ENCODE measurements at places on chromosomes 7 and 10. TPM values are rescaled to one million over a fixed set of nuclear protein-coding genes. Genes with fewer than 3 reads are reported as not detected.

GRCh38 chr10:77501152-77501845, 136.3 kb downstream of the KCNMA1 start:
- no peak for DNase-seq

- peak; percentile 10 for DNase-seq
These were observed 635 bp downstream of the NUP205 start for GRCh38 chr7:135558337-135558767.

DNA sequence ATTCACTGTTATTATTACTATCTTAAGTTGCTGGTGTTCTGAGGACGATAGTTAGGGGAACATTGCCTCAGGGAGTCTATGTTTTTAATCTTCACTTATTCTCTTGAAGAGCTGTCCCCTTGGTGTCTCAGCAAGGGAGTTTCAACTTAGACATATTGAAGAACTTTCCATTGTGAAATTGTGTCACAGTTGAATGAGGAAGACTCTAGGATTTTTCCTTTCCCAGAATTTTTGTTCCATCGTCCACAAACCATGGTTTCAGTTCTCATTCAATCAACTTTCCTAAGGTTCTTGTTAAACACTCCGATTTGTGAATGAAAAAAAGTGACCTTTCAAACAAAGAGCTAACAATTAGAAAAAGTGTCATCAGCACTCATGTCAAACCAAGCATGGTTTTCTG, 128.3 kb downstream of the GATA3 start:
- DNase-seq, result no peak

DNA sequence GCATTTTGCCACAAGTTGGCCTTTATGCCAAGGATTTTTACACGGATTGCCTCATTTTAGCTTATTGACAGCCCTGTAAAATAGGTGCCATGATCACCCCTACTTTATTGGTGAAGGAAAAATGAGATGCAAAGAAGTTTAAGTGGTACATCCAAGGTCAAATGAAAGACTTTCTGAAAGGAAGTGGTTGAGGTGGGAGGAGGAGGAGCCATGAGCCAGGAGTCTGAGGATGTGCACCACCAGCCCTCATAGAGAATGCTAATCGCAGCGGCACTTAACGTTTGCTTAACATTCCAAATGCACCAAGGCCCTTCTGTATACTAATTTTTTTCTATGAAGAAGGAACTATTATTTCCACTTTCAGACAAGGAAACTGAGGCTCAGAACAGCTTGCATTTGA, 31.0 kb upstream of the LRRC18 start:
- DNase-seq, result no peak

Gene SMO
- 6.2 TPM for total RNA-seq

Gene CHST15
- total RNA-seq, result 68.1 TPM

Gene CPED1
- 2.3 TPM for total RNA-seq

Gene C10orf143
- not detected for total RNA-seq

Gene OR6V1
- not detected for total RNA-seq

Gene GSTO2
- total RNA-seq, result 2.0 TPM
